ENCODE measurements at places on chromosomes 5 and 9.

- DNase-seq = peak; percentile 23
These were observed 631 bp downstream of the B4GALT7 start for GRCh38 chr5:177600508-177601018.

- DNase-seq = no peak
These were observed 108.5 kb downstream of the DOCK2 start for GRCh38 chr5:169745441-169746146.

DNA sequence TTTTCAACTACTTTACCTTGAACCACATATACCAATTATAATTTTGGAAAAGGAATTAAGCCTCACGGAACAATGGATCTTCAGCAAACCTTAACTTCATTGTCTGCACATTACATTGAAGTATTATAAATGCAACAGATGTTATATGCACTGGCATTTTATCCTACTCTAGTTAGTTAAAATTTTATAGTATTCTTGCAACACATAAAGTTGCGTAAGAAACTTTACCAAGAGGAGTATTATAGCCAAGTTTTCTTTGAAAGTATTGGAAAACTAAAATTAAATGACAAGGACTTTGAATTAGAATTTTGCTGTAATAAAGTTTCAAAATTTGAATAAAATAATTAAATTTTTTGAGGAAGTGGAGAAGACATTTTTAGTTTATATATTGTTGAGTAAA is 63.4 kb upstream of the SREK1 start:
- DNase-seq = no peak

DNA sequence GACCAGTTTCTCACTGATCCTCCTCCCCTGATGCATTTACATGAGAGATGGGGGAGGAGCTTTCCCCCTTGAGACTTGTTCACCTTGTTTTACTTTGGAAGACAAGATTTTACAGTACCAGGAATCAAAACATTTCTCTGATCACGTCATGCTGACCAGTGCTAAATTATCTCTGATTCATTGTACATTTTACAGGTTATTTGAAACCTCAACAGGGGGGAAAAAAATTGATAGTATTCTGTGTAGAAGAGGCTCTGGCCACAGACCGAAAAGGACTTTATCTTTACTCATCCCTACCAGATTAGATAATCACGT is 133.9 kb downstream of the GRIA1 start:
- DNase-seq = no peak
